Hepatocyte (in vitro differentiated cells): ENCODE measurements at places on chromosomes 2 and 18. TPM values are rescaled to one million over a fixed set of nuclear protein-coding genes. Genes with fewer than 3 reads are reported as not detected.

The KCNE4 gene
- total RNA-seq: 51.0 and 54.6 TPM in 2 replicates

The NAB1 gene
- total RNA-seq: 41.8 and 46.6 TPM in 2 replicates

The FLACC1 gene
- total RNA-seq: 0.80 and 1.2 TPM in 2 replicates

The MOB1A gene
- 100 and 118 TPM in 2 replicates for total RNA-seq

The HOXD3 gene
- total RNA-seq: 0.13 and 0.20 TPM in 2 replicates

The RIT2 gene
- total RNA-seq: not detected in 2 replicates

The CDK5R2 gene
- 0.08 and 0.37 TPM in 2 replicates for total RNA-seq

The EN1 gene
- total RNA-seq: 0.24 and 0.43 TPM in 2 replicates

The DNAH6 gene
- 0.60 and 1.2 TPM in 2 replicates for total RNA-seq

The STPG4 gene
- total RNA-seq: 0.72 TPM in 1 of 2 replicates, not detected in the other
